Lung (tissue), 17 donors: ENCODE measurements at places on chromosomes 5 and 9. TPM values are rescaled to one million over a fixed set of nuclear protein-coding genes. Genes with fewer than 3 reads are reported as not detected.

LRRTM2 gene
- 0.04 TPM for polyA plus RNA-seq

PTPDC1 gene
- polyA plus RNA-seq, result 3.1 TPM

PCDHGC5 gene
- 0.14 TPM for polyA plus RNA-seq

FANCC gene
- polyA plus RNA-seq, result 5.1 TPM

SPINK7 gene
- not detected for polyA plus RNA-seq

DNA sequence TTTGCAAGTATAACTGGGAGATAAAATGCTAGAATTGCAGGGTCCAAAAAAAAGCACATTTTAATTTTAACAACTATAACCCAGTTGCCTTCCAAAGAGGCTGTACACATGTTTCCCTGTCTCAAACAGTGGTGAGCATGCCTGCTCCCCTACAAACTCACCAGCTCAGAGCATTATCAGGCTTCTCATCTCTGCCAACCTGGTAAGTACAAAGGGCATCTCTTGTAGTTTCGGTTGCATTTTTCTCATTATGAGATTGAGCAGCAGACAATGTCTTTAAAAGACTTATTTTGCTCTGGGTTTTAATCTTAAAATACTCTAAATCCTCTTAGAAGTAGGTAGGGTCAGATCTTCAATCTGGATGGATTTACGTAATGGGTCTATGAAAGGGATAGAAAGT, 107.1 kb upstream of the MSX2 start:
- no peak for DNase-seq

DNA sequence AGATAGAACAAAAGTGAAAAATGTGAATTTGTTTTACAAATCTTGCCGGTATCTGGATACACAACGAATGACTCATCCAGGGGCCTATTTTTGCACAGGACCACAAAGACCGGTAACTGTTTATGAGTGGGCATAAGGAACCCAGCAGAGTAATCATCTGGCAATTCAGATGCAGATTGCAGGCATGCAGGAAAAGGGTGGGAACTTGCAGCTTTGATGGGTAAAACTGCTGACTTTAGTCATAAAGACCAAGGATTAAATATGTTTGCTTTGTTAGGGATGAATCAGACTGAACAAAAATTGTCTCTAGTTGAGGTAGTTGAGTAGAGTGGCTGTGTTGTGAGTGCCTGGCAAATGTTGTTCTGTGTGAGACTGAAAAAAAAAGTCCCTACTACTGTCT, 309.6 kb upstream of the CCNH start:
- DNase-seq, result no peak

- no peak for DNase-seq
Observed at GRCh38 chr5:90173299-90174030, 236.1 kb downstream of the CETN3 start.

DNA sequence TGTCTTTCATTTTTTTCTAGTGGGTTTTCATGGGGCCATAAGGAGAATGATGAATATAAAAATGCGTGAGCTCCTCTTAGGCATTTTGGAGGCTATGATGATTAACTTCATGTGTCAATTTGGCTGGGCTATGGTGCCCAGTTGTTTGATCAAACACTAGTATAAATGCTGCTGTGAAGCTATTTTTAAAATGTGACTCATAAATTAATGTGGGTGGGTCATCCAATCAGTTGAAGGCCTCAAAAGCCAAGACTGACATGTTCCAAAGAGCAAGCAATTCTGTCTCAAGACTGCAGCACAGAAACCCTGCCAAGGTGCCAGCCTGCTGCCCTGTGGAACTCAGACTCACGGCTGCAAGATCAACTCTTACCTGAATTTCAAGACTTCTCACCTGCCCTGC, 24.4 kb upstream of the ICE1 start:
- no peak for DNase-seq

DNA sequence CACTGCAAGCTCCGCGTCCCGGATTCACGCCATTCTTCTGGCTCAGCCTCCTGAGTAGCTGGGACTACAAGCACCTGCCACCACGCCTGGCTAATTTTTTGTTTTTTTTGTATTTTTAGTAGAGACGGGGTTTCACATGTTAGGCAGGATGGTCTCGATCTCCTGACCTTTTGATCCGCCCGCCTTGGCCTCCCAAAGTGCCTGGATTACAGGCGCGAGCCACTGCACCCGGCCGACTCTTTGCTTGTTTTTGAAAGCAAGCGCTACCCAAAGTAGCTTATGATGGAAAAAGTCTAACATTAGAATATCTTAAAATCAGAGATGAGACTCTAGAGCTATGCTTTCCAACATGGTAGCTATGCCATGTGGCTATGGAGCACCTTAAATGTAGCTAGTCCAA, 585.5 kb upstream of the ITGA1 start:
- no peak for DNase-seq

- no peak for DNase-seq
Observed at GRCh38 chr9:134413112-134413715, 87.0 kb downstream of the RXRA start.

- DNase-seq, result no peak
Observed at GRCh38 chr5:34891981-34892380, 23.3 kb downstream of the RAD1 start.

DNA sequence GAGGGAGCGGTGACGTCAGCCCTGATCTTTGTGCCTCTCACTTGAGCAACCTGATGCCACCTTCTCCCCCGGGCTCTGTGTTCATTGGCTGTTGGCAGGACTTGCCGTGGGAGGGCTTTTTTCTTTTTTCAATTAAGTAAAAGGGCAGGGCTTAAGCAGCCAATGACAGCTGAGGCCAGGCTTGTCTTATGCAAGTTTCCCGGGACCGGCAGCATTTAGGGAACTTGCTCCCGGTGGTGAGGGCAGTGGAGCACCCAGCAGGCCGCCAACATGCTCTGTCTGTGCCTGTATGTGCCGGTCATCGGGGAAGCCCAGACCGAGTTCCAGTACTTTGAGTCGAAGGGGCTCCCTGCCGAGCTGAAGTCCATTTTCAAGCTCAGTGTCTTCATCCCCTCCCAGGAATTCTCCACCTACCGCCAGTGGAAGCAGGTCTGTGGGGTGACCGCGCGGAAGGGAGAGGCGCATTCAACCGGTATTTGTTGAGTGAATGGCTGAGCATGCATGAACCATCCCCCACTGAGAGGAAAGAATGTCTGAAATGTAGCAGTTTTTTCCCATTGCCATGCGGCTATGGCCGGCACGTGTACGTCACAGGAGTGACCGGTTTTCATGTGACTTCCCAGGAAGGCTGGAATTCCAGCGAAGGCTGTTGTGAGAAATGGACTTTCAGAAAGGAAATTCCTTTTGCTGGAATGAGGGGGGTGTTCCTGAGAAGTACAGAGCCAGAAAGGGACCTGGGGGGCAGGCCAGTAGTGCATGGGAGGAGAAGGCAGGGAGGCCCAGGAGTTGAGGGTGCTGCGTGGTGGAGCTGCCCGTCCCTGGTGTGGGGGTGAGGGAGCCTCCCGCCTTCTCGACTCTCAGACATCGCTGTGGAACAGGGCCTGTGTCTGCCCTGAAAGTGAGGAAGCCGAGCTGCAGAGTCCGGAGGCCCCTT, 29.0 kb downstream of the PTGES2 start:
- DNase-seq, result peak; percentile 93

DNA sequence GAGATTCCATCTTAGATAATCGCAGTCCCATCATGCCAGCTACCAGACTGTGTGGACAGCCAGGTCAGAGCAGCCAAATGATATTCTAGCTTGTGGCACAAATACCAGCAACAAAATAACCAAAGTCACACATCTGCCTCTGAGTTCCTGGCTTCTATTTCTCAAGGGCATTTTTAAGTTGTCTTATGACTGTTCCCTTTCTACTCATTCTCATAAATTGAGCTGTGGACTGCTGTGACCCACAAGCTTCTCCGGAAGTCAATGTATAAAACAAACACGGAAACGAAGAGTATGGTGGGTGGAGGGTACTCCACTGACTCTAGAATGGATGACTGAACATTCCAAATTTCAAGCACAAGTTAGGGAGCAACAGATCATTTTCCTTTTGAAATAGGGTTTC, 43.9 kb downstream of the PDCD1LG2 start:
- no peak for DNase-seq

DNA sequence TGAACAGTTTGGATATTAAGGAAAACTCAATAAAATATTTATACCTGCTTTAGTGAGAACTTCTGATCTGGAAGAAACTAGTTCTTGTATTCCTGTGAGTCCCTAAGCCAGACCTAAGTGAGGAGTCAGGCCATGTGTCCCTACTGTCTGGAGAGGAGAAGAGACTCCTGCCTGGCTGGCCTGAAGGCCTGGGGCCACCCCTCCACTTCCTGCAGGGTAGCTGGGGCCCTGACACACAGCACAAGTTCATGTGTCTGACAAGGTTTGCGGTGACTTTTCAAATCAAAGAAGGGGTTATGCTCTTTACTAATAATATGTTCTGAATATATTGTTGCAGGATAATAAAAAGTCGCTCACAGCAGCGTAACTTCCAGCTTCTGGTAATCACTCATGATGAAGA, 16.1 kb upstream of the IL13 start:
- no peak for DNase-seq

- no peak for DNase-seq
Observed at GRCh38 chr5:69138766-69139165, 28.2 kb upstream of the CCNB1 start.
